ENCODE measurements at places on chromosomes 3 and 15.

GRCh38 chr3:157113832-157114505, 46.0 kb downstream of the CCNL1 start:
- DNase-seq: no peak

DNA sequence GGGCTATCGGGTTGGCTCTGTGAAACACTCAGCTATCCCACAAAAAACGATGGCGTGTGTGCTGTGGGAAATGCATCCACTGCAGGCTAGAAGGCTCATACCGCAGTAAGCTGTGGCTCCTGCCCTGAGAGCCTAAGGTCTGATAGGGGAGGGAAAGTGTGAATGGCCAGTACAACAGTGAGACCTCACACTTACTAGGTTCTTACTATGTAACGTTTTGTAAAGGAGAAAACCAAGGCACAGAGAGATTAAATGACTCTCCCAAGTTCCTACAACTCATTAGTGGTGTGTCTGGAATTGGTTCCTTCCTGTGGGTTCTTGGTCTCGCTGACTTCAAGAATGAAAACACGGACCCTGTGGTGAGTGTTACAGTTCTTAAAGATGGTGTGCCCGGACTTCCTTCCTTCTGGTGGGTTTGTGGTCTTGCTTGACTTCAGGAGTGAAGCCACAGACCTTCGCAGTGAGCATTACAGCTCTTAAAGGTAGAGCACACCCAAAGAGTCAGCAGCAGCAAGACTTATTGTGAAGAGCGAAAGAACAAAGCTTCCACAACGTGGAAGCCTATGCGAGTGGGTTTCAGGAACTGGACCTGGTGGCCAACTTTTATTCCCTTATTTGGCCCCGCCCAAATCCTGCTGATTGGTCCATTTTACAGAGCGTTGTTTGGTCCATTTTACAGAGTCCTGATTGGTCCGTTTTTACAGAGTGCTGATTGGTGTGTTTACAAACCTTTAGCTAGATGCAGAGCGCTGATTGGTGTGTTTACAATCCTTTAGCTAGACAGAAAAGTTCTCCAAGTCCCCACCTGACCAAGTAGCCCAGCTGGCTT, 161.7 kb downstream of the POLR2M start:
- no peak for DNase-seq

DNA sequence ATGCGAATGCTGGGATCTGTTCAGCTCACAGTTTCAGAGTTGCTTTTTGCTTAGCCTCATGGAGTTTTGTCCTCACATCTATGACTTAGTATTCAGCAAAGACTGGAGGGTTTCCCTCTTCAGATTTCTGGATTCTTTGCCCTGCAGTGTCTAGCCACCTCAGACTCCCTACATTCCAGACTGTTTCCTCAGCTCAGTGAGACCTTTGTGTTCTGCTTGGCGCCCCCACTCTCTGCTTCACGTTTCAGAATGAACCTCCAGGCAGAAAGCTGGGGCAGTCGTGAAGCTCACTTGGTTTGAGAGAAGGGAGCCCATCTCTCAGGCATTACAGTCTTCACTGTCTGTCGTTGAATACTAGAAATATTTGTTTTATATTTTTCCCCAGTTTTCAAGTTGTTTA, 118.1 kb downstream of the CACNA1D start:
- no peak for DNase-seq

GRCh38 chr15:63048776-63049665, 6.5 kb downstream of the TPM1 start:
- peak; percentile 27 for DNase-seq

DNA sequence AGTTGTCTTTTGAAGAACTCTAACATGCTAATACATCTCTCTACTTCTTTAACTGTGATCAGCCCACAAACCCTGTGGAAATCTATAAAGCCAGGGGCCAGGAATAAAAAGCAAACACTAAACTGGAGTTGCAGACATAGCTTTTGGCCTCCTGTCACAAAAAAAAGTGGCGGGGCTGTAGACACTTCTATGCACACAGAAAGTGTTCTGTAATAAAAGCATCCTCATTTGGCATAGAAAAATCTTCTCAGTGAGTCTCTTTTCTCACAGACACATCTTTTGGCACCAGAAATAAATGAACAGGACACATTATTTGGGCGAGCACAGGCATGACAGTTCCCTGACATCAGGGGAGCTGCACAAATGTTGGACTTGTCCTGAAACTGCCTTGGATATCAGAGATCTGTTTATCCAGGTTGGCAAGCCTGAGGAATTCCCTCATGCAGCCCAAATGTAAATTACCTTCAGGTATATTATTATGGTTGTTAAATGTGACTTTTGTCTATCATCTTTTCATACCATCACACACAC, 355.4 kb downstream of the FGF12 start:
- no peak for DNase-seq

DNA sequence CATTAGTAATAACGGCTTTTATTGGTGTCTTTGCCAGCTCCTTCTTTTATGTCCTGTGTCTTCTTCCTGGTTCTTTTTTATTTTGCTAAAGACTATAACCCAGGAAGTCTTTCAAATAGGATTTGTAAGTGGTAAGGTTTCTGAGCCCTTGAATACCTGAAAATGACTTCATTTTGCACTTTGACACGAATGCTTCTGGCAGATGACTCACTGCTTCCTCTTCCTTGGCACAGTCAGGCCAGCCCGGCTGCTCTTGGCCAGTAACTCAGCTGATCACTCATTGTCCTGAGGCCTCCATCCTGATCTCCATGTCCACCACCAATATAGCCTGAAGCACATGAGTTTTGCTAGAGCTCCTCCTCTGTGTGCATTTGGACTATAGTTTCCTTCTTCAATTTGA, 48.7 kb upstream of the NR2E3 start:
- no peak for DNase-seq

GRCh38 chr15:62119227-62119864, 45.7 kb downstream of the C2CD4B start:
- DNase-seq: peak; percentile 30

DNA sequence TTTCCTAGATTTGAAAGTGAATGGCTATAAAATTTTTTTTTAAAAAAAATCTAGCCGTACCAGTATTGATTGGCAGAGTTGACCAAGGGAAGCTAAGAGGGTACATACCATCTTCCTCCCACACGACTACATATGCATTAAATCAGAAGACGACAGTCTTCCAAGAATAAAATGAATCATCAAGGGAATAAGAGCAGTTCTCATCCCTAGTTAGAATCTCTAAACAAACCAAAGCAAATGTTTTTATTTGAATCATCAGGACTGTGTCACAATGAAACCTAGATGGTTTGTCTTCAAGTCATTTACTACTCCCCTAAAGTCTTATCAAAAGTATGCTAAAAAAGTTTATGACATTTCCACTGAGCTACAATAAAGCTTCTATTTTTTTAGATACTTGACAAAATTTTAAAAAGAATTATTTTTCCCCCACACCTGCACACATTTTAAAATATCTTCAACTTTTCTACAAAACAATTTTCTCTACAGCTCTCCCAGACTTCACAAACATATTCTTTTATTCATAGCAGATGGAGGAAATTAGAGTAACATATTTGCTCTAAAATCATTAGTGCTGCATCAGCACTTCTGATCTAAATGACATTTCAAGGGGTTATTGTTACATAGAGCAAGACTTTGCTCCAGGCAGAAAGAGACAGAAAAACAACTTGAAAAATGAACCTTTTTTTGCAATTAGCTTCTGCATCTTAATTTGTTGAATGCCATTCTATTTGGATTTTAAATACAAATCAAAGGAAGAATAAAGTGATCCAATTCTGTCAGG, 547.1 kb downstream of the FHIT start:
- no peak for DNase-seq

- no peak for DNase-seq
Measured at GRCh38 chr3:37262816-37263393, 88.5 kb upstream of the LRRFIP2 start.

DNA sequence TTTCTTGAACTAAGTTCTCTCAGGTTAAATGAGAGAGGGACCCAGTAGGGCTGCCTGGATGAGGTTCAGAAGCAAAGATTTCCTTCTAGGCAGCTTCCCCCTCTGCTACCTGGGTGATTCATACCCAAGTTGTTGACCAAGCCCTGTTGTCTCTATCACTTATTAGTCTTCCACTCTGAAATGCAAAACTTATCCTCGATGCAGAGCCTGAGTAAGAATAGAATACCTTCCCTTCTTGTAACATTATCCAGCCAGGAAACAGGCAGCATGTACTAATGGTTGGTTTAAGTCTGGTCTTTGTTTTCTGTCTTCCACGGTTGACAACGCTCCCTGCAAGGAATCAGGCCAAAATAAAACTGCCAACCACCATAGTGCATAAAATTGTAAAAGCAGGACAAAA, 377.3 kb downstream of the MECOM start:
- no peak for DNase-seq

- DNase-seq: no peak
Measured at GRCh38 chr3:42495393-42495792, 7.0 kb upstream of the VIPR1 start.

DNA sequence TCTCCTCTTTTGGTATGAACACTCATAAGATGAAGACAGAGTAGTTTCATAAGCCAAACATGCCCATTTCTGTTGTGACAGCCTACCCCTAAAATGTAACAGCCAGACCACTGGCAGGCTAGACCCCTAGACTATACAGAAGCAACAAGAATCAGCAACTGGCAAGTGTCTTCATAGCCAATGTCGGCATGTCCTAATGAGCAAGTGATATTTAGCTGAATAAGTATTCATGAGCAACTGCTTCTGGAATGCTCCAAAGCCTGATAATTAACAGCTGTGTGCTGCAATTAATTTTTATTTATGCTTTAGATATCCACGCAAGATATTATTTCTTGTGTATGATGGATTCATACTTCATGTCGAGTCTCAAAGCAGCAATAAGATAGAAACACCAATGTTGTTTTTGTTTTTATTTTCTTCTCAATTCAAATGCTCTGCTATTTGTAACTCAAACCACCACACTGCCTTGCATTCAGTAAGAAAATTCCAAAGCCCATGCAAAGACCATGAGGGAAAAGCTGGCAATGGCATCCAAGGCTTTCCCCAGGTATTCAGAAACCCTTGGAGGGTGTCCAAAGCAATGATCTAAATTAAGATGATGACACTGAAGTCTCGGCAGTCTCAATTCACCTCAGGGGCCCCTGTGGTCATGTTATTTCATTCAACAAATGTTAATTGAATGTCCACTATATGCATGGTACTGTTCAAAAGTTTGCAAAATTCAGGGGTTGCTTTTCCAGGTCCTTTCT, 167.7 kb upstream of the NECTIN3 start:
- no peak for DNase-seq

- DNase-seq: no peak
Measured at GRCh38 chr3:76083992-76084391, 298.6 kb upstream of the ZNF717 start.

DNA sequence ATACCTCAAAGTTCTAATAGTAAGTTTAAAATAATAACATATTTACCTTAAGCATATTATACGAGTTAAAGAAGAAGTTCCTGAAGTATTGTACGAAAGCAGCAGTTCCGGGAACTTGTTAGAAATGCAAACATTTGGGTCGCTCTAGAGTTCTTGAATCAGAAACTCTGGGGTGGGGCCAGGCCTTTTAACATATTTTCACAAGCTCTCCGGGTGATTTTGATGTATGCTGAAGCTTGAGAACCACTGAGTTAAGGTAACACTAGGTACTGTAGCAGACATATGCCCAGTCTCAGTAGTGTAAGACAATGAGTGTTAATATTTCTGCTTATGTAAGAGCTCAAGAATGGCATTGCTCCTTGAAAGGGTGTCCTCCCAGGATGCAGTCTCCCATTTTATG, 461.1 kb downstream of the C3orf38 start:
- no peak for DNase-seq

GRCh38 chr3:147089286-147089685, 317.1 kb downstream of the ZIC4 start:
- DNase-seq: no peak

- DNase-seq: no peak
Measured at GRCh38 chr3:52076896-52077780, 20.8 kb upstream of the DUSP7 start.

DNA sequence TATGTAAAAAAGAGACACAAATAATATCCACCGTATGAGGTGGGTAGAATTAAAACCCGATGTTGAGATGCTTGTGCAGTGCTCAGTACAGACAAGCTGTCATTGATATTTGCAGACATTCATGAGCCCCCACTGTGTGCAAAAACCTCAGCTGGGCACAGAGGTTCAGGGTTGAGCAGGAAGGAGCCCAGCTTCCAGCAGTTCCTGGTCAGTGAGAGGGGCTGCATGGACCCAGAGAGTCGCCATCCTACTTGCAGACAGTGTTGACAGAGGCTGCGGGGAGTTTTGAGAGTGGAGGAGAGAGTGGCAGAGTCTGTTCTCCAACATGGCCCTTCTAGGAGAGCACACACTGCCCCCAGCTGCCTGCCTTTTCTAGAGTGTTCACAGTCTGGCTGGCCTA, 6.1 kb upstream of the LTF start:
- DNase-seq: no peak

DNA sequence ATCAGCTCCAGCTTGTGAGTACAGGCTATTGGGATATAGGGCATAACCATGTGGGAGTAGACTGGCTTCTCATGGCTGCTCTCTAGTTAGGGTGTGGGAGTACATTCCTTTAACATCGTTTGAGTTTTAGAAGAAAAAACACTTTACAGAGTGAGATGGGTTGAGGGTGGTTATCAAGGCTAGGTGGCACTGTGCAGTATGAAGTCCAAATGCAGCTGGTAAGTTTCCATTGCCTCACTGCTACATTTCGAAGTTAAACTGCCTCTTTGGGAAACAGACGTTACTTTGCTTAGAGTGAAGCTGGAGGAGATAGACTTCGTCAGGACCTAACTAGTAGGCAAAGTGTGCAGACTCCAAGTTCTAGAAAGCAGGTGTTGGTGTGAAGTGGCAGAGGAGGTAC, 192.4 kb downstream of the SQOR start:
- no peak for DNase-seq

DNA sequence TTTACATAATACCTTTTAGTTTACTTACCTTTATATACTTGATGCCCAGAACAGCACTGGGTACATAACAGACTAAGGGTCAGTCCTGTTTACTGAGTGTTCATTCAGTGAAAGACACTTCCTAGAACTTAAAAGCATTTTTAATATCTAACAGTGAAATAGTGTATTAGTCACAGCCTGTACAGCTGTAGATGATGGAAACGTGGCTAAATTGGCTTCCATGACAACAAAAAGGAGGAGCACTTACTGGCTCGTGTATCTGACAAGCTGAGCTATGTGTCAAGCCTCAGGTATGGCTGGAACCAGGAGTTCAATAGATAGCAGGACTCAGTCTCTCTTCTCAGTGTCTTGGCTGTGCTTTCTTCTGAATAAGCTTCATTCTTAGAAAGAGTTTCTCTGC, 40.2 kb downstream of the CMTM8 start:
- DNase-seq: no peak
